ENCODE measurements at places on chromosomes 3 and 15.

- DNase-seq, result no peak
Observed at GRCh38 chr3:108509263-108509662, 1.1 kb downstream of the MYH15 start.

- DNase-seq, result no peak
Observed at GRCh38 chr3:73401616-73402279, 223.0 kb downstream of the PDZRN3 start.

DNA sequence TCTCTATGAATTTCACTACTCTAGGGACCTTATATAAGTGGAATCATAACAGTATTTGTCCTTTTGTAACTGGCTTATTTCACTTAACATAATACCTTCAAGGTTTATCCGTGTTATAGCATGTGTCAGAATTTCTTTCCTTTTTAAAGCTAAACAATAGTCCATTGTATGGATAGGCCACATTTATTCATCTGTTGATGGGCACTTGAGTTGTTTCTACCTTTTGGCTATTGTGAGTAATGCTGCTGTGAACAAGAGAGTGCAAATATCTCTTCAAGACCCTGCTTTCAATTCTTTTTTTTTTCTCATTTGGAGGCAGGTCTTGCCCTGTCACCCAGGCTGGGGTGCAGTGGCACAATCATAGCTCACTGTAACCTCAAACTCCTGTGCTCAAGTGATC lies 56.5 kb downstream of the CHCHD6 start:
- no peak for DNase-seq

- no peak for DNase-seq
Observed at GRCh38 chr15:69253156-69253555, 45.6 kb upstream of the PAQR5 start.

GRCh38 chr3:53773021-53773436 lies 73.2 kb downstream of the CHDH start:
- DNase-seq, result no peak

DNA sequence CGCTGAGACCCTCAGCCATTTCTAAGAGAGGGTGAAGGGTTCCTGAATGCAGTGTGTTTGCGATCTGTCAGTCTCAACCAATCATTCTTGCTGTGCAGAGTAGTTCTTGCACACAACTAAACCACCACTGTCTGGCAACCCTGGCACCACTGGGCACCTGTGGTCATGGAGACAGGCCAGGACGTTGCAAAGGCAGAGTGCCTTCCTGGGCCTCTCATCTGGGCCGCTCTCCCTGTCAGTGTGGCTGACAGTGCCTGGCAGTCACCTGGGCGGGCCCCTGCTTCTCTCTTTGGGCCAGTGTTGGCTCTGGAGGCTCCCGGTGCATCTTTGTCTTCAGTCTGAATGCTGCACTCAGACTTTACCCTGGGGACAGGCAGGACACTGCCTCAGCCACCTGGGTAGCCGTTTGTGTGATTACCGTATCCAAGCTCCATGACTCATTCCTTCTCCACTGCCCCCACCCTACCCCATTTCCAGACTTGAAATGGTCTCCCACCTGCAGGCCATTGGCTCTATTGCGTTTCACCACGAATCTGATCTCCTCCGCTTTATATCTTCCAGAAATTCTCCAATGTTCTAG lies 104.6 kb upstream of the KLF13 start:
- DNase-seq, result peak; percentile 19

DNA sequence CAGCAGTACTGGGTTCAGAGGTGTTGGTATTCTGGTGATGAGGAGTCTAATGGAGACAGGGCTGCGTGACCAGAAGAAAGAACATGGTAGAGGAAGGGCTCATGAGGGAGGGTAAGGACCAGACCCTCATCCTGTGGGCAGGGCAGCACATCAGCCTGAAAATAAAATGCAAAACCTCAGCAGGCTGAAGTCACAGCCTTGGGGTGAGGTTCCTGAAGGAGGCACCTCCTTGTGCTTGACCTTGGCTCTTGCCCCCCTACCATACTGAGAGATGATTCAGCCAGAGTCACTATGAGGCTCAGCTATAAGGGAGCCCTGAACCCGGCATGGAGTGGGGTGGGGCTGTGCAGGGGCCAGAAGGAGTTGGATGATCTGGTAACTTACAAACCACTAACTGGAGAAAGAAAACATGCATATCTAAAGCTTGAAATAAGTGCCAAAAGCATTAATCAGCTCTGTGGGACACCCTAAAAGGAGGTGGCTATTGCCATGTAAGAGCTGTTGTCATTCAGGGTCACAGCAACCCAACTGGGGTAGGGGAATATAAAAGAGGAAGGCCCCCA lies 60.2 kb downstream of the CORO2B start:
- no peak for DNase-seq

GRCh38 chr3:183449391-183449790 lies 21.0 kb upstream of the MCF2L2 start:
- no peak for DNase-seq

DNA sequence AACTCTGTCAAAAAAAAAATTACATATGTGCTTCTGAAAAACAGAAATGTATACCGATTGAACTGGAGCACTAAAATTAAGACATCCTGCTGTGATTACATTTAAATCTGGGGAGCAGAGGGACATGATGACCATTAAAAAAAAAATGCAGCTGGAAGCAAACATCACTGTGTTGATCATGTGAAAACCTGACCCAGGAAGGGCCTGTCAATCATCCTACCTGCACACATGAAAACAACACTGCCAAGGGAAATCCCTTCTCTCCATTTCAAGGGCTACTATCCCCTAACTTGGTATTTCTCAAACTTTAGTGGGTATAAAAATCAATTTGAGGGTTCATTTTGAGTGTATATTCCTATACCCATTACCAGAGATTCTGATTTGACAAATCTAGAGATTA lies 719.9 kb upstream of the CBLB start:
- no peak for DNase-seq

- no peak for DNase-seq
Observed at GRCh38 chr3:143578810-143579435, 269.3 kb downstream of the SLC9A9 start.

- no peak for DNase-seq
Observed at GRCh38 chr3:189393598-189393997, 221.8 kb downstream of the TPRG1 start.

GRCh38 chr3:132134611-132135010 lies 99.8 kb upstream of the CPNE4 start:
- no peak for DNase-seq

DNA sequence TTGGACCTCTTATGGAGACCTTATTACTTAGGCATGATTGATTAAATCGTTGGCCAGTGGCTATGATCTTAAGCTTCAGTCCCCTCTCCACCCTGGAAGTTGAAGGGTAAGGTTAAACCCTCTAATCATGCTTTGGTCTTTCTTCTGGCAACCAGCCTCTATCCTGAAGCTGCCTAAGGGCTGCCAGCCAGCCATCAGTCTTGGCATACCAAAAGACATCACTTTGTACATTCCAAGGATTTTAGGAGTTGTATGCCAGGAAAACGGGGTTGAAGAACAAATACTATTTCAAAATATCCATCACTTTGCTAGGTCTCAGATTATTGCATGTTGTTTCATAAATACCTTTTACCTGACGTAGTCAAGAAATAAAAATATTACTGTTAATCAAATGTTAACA lies 28.9 kb downstream of the UBE2E2 start:
- DNase-seq, result no peak

- DNase-seq, result no peak
Observed at GRCh38 chr3:105223815-105224214, 142.9 kb upstream of the ALCAM start.

DNA sequence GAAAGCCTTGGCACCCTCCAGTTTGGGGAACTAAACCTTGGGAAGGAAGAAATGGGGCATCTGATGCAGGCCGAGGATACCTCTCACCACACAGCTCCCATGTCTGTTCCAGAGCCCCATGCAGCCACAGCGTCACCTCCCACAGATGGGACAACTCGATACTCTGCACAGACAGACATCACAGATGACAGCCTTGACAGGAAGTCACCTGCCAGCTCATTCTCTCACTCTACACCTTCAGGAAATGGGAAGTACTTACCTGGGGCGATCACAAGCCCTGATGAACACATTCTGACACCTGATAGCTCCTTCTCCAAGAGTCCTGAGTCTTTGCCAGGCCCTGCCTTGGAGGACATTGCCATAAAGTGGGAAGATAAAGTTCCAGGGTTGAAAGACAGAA lies 7.7 kb downstream of the MAP1A start:
- no peak for DNase-seq

DNA sequence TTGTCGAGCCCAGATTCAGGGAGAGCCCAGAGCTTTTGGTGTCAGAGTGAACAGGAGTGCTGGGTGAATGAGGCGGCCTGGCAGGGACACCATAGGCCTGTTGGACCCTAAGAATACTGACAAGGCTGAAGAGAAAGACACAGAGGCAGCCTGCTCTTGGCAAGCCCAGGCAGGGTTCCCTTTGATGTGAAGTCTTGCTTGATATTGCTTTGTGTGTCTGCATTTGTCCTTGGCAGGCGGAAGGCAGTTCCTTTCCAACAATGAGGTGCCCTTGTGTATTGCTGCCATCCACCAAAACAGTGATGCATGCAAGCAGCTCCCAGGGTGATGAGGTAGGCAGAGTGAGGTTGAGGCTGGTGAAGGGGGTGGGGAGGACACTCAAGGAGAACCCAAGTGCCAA lies 152.7 kb upstream of the TSC22D2 start:
- peak; percentile 39 for DNase-seq

- no peak for DNase-seq
Observed at GRCh38 chr3:127822682-127823425, 539 bp upstream of the MGLL start.

DNA sequence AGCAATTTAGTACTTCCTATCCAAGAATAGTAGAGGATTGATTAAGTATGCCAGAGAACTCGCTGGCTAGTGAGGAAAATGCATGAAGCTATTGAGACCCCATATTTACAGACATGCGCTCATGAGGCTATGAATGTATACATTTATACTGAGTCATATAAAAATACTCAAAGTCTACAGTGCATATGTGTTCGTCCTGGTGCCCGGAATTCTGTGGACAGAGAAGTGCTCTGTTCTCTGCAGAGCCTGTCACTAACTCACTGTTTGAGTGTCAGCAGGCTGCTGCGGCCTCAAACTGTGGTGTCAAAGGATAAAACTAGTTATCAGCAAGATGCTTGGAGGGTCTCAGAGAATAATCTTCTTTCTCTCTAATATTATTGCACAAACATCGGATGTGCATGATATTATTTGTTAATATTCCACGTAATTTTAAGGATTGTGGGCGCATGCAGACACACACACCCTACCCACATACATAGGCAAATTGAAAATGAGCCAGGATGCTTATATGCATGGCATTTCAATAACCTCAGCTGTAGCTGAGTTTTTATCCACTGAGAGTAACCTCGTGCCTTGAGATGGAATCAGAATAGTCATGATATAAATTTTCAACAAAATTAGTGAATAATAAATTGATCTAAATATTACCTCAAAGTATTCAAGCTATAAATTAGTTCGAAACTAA lies 50.0 kb upstream of the TSC22D2 start:
- DNase-seq, result no peak

- no peak for DNase-seq
Observed at GRCh38 chr3:192229866-192230265, 497.5 kb downstream of the FGF12 start.

DNA sequence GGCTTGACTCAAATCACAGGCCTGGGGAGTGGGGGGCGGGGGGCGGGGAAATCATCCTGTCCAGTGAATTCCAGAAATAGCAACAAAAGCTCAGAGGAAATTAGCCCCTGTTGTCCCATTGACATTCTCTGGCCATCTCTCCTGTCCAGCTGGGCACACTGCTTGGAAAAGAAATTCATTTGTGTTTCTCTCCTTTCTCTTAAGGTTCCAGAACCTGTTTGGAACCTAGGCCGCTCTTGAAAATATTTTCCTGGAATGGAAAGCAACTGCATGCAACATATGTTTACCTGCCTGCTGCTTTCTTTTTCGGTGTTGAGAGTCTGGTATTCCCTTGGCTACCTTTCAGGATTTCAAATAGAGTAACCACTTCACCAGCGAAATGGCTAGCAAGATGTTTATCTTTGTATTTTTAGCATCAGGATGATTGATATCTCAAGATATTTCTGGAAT lies 169.0 kb downstream of the GHSR start:
- DNase-seq, result peak; percentile 79

- DNase-seq, result no peak
Observed at GRCh38 chr3:46865546-46865945, 2.3 kb upstream of the MYL3 start.

- DNase-seq, result no peak
Observed at GRCh38 chr15:67144609-67145311, 79.4 kb downstream of the SMAD3 start.

DNA sequence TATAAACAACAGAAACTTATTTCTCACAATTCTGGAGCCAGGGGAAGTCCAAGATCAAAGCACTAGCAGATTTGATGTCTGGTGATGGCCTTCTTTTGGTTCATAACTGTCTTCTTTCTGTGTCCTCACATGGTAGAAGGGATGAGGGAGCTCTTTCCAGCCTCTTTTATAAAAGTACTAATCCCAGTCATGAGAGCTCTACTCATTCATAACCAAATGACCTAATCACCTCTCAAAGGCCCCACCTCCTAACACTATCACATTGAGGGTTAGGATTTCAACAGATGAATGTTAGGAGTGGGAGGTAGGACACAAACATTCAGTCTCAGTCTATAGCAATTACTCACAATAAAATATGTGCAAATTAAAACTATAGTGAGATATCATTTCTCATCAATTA lies 50.1 kb upstream of the UBE2E2 start:
- no peak for DNase-seq

DNA sequence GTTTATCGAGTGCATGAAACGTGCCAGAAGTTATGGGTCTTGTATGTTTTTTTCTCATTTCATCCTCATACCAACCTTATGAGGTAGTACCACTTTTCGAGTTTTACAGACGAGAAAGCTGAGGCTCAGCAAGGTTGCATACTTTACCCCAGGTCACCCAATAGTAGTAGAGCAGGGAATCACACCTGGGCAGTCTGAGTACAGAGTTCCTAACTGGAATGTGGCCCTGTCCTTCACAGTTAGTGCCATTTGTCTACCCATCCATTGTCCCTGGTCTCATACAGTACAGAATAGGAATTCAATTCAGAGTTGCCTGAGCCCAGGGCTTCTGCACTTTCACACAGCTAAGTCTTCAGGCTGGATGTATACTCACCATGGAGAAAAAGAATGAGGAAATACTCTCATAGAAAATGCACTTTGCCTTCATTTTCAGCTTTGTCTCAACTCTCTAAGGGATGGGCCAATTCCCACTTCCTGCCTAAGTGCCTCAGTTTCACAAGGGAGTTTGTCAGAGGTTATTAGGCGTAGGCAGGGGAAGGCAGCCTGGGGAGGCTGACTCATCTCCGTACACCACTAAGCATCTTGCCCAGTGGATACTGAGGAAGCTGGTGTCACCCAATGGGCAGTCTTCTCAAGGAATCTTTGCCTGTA lies 93.2 kb downstream of the TMEM212 start:
- DNase-seq, result no peak

- no peak for DNase-seq
Observed at GRCh38 chr15:93830221-93831080, 400.9 kb upstream of the MCTP2 start.

Measured in DMS153 (cell line).